Activated CD8-positive, alpha-beta memory T cell treated with anti-CD3 and anti-CD28 coated beads for 1 hour (primary cell): ENCODE measurements at places on chromosomes 2 and 18.

DNA sequence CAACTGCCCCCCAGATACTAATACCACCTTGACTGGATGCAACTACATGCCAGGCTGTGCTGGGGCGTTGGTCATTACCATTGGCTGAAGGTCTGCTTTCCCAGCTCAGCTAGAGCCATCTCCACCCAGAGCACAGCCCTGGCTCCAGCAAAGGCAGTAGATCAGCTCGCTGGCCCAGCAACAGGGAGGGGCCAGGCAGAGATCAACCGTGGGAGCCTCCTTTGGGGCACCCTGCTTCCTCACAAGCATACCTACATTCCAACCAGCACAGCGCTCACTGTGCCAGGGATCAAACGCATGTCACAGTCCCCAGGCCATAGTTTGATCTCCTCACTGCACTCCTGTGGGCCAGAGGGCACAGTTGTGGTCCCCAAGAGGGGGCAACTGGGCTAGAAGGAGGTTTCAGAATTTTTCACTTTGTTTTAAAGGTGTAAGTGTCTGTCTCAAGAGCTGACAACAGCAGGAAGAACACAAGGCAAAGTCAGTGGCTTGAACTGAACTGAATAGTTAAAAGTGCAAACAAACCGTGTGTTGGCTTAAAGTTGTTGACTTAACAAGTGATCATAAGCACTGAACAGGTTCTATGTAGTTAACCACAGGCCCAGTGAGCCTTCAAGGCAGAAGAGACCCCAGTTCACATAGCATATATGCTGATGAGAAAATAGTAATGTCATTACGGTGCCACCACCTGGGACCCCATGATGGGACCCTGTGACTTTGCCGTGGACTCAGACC is 70.1 kb upstream of the BZW1 start:
- DNase-seq, result no peak

DNA sequence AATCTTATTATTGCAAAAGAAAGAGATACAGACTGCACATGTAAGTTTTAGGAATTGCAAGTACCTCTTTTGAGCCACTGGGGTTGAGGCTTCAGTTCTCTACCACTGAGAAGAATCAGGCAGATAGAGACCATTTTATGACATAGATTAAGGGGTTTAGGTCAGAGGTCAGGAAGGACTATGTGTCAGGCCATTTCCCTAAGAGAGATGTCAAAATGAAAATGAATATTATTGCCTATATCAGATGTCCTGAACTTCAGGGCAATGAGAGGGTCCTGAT is 113.7 kb downstream of the GATA6 start:
- DNase-seq, result no peak

DNA sequence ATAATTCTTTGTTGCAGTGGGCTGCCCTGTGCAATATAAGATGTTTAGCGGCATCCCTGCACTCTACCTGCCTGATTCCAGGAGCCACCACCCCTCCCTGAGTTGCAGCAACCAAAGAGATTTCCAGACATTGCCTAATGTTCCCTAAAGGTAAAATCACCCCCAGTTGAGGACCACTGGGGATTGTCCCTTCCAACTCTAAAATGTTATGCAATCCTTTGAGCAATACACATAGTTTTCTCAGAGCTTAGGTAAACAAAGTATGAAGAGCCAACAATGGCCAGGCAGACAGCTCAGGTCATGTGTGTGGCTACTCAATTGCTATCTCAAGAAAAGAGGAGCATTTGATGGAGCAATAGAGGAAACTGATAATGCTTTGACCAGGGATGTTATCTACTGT is 87.0 kb downstream of the XDH start:
- DNase-seq, result no peak

DNA sequence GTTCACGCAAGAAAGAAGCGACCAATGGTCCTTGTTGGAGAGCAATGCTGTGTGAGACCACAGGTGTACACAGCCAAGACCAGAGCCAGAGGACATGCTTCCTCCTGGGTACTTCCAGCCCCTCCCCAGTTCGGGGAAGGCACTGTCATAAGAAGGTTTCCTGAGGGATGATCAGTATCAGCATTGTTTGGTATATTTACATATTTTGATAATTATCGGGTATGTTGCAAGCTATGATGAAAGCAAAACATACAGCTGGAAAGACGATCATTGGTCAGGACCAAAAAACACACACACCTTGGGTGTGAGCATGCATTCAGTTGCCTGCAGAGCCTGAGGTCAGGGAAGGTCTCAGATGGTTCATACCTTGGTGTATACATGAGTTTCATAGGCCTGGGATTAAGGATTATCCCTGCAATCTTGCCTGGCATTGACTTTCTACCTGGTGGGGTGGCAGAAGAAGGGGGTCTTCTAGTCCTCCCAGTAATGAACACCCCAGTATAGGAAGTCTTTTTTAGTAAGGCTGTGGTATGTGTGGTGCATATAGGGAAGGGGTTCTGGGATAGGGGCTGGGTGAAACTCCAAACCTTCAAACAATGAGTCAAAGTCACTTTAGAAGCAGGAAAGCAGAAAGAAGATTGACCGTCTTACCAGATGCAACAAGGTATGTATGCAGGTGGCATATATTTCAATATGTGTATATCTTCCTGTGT is 2.9 kb downstream of the SERPINB2 start:
- no peak for DNase-seq

GRCh38 chr18:49843131-49843530 is 29.8 kb upstream of the ACAA2 start:
- DNase-seq, result no peak

GRCh38 chr2:10389573-10389972 is 58.6 kb downstream of the ODC1 start:
- DNase-seq, result no peak

- no peak for DNase-seq
Observed at GRCh38 chr18:35618696-35619095, 37.2 kb downstream of the GALNT1 start.

DNA sequence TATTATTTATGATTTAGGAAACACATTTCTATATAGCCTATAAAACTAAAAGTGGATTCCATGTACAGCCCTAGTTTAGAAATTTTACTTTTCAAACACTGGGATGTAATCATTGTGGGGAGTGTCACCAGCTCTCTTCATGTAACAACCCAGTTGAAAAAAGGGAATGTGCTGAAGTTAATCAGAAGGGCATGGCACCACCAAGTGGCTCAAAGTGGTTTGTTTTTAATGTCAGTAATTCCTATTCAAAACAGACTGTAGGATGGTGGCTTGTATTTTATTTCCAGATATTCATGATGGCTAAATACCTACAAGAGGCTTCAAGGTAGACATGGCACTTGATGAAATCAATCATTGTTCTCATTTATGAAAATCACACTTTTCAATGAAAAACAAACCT is 58.1 kb upstream of the TMEM182 start:
- DNase-seq, result no peak

DNA sequence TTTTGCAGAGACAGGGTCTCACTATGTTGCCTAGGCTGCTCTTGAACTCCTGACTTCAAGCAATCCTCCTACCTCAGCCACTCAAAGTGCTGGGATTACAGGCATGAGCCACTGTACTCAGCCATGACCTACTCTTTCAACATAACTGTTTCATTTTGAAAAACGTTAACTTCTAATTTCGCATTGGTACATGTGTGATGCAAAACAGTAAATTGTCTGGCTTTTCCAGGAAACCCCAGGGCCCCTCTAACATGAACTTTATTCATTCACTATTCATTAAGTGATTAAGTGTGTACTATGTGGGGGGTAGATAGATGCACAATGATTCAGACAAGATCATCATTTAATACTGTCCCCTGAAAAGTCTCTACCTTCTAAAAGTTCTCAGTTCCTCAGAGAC is 364.9 kb downstream of the SS18 start:
- DNase-seq, result no peak

DNA sequence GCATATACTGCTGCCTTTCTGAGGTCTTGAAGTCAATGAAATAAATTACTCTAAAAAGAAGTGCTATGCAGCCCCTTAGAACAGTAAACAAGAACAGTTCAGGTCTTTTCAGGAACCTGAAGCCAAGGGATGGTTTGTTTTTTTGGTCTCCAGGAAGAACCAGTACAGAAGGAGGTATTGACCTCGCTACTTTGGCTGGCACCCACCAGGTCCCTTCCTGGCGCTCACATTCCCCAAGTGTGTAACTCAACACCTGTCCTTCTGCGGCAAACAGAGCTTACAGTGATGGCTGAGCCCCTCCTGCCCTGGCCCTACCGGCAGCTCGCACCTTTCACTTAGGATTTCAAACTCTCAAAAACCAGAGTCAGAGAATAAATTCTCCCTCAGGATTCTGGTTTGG is 51.9 kb downstream of the SETBP1 start:
- no peak for DNase-seq

- no peak for DNase-seq
Observed at GRCh38 chr2:178069551-178069950, 3.0 kb downstream of the PDE11A start.

DNA sequence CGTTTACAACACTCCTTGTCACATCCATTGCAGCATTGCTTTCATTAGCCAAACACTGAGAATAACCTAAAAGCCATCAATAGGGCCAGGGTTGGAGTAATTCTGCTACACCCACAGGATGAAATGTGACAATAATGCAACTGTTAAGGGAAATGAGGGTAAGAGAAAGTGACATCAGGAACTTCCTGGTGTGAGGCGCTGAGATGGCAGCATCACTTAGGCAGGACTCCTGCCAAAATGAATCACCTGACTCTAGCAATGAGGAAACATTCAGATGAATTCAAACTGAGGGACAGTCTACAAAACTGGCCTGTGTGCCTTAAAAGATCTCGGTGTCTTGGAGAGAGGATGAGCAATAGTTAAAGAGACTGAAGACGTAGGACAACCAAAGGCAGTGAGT is 115.6 kb upstream of the AGAP1 start:
- no peak for DNase-seq

- DNase-seq, result no peak
Observed at GRCh38 chr2:48738806-48739205, 16.7 kb downstream of the LHCGR start.

- DNase-seq, result no peak
Observed at GRCh38 chr2:224922142-224922727, 120.0 kb downstream of the DOCK10 start.

DNA sequence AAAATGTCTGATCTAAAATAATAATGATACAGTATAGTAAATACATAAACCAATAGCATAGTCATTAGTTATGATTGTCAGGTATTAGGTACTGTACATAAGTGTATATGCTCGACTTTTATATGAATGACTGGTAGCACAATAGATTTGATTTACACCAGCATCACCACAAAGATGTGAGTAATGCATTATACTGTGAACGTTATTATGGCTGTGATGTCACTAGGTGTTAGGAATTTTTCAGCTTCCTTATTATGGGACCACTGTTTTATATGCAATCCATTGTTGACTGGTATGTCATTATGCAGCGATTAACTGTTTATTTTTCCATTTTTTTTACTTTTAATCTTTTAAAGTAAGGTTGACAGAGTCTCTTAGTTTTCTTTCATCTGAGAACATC is 23.7 kb downstream of the ATP9B start:
- no peak for DNase-seq

- DNase-seq, result no peak
Observed at GRCh38 chr2:106180602-106181001, 13.5 kb downstream of the UXS1 start.

- DNase-seq, result no peak
Observed at GRCh38 chr2:202196727-202197126, 41.7 kb downstream of the SUMO1 start.

- DNase-seq, result no peak
Observed at GRCh38 chr18:44977856-44978255, 297.2 kb downstream of the SETBP1 start.

DNA sequence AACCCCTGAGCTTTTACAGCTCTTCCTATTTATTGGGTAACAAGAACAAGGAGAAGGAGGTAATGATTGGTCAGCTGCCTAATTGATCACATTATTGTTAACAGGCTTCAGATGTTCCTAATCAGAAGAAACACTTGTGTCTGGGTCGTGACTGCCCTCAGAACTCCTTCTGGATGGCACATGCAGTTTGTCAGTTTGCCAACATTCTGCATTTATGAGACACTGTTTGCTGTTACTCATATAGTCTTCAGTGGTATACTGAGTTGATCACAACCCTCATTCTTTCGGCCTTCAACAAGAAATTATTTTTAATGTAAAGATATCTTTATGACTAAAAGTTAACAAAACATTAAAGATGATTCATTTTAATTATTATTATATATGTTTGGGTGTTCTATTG is 95.7 kb upstream of the DOCK10 start:
- DNase-seq, result no peak
